ENCODE measurements at places on chromosomes 3 and 15. TPM values are rescaled to one million over a fixed set of nuclear protein-coding genes. Genes with fewer than 3 reads are reported as not detected.

DNA sequence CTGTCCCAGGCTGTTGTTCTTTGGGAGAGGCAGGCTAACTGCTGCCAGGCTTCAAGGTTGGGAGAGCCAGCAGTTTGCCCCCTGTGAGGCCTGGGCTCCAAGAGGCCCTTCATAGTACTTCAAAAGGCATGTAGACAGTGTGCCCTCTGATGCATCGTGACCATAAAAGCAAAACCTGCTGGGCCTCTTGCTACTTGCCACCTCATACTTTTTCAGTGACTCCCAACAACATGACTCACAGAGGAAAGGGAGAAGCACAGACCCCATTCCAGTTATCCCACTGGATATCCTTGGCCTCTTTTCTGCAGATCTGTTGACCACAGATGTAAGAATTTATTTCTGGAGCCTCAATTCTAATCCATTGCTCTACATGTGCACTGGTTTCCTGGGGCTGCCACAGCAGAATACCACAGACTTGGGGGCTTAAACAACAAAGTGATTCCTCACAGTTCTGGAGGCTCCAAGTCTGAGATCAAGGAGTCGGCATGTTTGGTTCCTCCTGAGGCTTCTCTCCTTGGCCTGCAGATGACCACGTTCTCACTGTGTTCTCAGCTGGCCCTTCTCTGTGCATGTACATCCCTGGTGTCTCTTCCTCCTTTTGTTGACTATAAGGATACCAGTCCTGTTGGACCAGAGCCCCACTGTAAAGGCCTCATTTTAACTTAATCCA is 8.9 kb upstream of the NSMCE3 start:
- DNase-seq: no peak

The ISLR gene
- 119 TPM for total RNA-seq

The ZNF502 gene
- 10.5 TPM for total RNA-seq

DNA sequence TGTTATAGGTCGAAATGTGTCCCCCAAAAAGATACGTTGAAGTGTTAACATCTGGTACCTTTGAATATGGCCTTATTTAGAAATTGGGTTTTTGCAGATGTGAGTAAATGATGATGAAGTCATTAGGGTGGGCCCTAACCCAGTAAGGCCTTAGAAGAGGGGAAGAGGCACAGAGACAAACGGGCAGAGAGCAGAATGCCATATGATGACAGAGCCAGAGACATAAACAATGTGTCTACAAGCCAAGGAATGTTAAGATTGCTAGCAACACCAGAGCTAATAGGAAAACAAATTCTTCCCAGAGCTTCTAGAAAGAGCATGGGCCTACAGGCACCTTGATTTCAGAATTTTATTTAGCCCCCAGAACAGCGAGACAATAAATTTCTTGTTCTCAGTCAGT is 693.1 kb upstream of the NECTIN3 start:
- no peak for DNase-seq

The SNRPA1 gene
- 32.9 TPM for total RNA-seq

DNA sequence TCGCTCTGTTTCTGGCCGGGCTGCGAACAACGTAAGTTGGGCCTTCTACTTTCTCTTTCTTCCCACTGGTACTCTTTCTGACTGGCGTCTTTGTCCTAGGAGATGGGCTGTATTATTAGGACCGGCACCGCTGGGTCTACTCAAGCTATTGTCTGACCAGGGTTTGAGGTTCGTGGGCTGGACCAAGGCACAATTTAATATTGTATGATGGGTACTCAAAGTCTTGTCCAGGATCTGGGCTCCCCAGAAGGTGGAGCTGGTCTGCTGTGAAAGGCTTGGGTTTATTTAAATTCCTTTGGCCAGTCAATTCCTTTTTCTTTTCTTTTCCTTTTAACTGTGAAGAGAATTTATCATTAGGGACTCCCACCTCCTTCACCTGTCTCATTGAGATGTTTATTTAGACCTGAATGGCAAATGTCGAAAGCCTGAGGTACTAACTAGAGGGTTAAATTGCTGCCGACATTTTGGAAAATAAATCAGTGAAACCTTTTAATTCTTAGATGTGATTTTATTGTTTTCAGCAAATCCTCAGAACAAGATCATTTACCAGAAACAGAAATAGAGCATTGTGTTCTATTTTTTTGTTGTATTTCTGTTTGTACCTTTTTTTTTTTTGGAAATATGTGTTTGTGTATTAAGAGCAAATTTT is 410 bp downstream of the LRRC49 start:
- DNase-seq: peak; percentile 73

The CTXN2 gene
- not detected for total RNA-seq

DNA sequence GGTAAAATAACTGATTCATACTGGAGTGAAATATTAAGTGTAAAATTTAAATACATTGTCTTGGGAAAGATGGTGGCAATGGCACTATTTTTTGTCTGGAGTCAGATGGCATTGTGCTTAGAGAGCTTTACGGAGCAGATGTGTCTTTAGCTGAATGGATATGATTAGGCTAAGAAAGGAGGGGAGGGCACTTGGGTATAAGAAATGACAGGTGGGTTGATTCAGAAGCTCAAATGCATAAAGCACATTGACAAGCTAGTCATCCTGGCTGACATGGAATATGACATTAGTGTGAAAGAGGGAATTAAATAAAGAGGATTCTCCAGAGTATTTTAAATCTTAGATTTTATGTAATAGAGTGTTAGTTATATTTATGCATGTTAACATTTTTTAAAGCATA is 570.1 kb upstream of the CBLB start:
- peak; percentile 17 for DNase-seq

GRCh38 chr3:39990532-39990931 is 181.1 kb downstream of the MYRIP start:
- DNase-seq: no peak

The TFDP2 gene
- 256 TPM for total RNA-seq

DNA sequence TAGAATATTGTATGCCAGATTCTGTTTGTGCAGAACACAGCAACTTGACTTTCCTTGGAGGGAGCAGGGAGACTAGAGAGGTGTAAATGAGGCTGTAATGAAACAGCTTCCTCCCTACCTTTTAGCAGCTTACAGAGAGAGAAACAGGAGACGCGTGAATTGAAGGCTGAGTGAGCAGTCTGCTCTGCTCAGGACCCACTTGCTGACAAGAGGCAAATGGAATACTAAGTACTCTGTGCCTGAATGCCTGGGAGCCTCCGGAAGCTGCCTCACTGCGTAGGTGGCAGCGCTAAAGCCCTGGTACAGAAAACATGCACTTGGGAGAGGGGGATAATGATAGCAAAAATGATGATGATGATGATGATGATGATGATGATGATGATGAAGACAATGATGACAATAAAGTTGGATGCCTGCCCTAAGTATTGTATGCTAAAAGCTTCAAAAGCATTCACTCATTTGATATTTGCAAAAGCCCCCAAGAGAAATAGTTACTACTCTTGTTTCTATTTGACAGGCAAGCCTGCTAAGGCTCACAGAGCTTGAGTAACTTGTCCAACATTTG is 548.9 kb downstream of the NTRK3 start:
- no peak for DNase-seq

DNA sequence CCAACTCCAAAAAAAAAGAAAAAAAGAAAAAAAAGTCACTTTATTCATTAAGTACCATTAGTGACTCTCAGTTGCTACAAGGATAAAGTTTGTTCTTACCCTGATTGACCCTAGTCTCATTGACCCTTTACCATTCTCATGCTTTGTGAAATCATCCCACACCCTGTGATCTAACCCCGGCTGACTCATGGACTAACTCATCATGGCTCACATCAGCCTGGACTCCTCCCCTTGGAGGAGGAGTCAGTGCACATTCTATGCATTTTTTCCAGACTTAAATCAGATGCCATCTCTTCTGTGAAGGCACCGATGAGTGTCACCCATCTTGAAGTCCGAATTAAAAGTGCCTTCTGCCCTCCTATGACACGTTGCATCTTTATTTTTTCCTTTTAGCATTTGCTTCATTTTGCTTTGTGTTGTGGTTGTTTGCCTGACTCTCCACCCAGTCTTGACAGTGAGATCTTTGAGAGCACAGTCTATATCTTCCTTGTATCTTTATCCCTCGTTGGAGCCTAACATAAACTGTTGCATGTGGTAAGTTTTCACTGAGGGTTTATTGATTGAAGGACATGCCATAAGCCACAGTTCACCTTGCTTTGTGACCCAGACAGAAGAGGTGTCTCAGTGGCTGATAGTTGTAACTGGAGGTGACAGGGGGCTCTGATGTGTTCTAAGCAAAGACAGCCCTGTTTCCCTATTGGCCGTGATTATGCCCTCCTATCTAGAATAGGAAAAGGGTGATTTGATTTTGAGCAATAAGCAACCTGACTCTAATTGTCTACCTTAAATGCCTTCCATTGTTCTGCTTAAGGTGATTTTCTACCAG is 72.1 kb downstream of the IL1RAP start:
- DNase-seq: no peak

GRCh38 chr15:90711842-90712241 is 5.3 kb upstream of the BLM start:
- no peak for DNase-seq

GRCh38 chr3:133209871-133210550 is 171.8 kb downstream of the TMEM108 start:
- peak; percentile 16 for DNase-seq

GRCh38 chr3:171415070-171415469 is 45.1 kb downstream of the TNIK start:
- DNase-seq: no peak

DNA sequence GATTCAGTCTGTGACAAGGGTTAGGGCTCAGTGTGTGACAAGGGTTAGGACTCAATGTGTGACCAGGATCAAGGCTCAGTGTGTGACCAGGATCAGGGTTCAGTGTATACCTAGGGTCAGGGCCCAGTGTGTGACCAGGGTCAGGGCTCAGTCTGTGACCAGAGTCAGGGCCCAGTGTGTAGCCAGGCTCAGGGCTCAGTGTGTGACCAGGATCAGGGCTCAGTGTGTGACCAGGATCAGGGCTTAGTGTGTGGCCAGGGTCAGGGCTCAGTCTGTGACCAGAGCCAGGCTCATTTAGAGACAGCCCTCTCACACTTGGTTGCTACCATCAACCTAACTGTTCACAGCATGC is 24.2 kb downstream of the LOXL1 start:
- DNase-seq: no peak

- DNase-seq: peak; percentile 80
These were observed 66.7 kb downstream of the SLC6A1 start for GRCh38 chr3:11059090-11059798.

Measured in tongue (tissue), 3 donors.